Iris pigment epithelial cell (primary cell): ENCODE measurements at places on chromosomes 6 and 20.

DNA sequence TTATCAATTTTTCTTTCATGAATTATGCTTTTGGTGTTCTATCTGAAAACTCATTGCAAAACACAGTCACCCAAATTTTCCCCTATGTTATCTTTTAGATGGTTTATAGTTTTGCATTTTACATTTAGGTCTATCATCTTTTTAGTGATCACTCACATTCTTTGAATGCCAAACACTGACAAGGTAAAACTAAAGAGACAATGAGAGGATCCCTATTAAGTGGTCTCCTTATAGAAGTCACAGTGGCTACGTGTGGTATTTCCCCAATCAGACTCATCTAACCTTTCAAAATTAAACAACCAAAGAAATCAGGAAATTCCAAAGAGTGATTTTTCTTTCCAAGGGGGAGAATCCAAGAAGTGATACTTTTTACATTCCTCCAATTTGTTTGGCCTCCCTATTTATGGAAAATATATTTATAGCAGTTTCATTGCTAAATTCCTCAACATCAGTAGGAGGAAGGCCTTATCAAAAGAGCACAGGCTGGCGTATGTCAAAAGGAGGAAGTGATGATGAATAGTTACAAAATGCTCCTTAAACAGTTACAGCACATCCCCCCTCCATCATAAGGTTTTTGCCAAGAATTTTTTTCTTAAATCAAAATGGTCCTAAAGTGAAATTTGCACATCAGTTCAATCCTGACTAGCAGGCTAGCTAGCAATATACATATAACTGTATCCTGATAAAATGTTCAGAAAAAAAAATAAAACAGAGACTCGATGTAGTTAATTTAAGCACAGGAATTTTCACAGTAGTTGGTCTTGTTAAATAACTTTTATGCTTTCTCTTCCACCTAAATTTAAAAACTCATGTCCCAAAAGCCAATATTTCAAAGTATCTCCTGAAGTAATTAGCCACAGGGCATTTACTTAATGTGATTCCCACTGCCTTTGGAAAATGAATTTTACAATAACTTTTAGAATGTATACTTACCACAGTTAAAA lies 76.2 kb upstream of the IPCEF1 start:
- DNase-seq, result peak; percentile 70

- no peak for DNase-seq
Measured at GRCh38 chr20:63070301-63070625, 63.5 kb upstream of the BHLHE23 start.

GRCh38 chr20:37986044-37986858 lies 47.0 kb downstream of the TTI1 start:
- no peak for DNase-seq

- no peak for DNase-seq
Measured at GRCh38 chr6:134016558-134016814, 35.9 kb downstream of the SLC2A12 start.
